ENCODE measurements at places on chromosomes 12 and 14. TPM values are rescaled to one million over a fixed set of nuclear protein-coding genes. Genes with fewer than 3 reads are reported as not detected.

DNA sequence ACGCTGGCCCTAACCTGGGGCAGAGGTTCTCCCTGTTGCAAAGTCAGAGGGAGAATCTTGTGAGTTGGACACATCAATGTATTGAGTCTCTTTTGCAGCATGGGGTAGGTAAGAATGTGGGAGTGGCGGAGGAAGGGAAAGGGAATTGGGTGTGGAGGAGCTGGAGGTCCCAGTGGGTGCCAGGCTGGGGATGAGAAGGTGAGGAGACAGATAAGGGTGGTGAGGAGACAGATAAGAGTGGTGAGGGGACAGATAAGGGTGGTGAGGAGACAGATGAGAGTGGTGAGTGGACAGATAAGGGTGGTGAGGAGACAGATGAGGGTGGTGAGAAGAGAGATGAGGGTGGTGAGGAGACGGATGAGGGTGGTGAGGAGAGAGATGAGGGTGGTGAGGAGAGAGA, 72.9 kb upstream of the SFSWAP start:
- DNase-seq = no peak

DNA sequence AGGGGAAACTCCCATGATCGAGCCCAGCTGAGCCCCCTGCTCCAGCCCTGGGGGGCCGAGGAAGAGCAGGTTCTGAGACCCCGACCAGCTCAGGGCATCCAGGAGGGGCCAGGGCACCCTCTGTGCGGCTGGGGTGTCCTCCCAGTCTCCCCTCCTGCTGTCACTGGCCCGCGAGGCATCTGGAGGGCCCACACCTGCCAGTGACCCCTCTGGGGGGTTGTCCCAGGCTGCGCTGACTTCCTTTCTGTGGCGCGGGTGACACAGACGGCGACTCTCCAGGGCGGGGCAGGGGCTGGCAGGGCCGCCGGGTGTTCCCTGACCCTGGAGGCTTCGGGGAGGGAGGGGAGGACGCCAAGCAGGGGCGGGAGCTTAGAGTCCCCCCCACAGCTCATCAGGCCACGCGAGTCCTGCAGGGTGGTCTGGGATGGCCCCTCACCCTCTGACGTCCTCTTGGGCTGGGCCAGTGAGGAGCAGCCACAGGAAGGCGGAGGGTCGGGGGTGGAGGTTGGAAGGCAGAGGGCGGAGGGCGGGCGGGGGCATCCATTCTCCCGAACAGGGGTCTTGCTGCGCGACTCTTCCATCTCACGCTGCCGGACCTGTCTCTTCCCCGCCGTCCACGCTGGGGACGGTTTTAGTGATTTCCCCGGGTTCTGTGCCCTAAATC, 38.6 kb upstream of the FBRSL1 start:
- no peak for DNase-seq

DNA sequence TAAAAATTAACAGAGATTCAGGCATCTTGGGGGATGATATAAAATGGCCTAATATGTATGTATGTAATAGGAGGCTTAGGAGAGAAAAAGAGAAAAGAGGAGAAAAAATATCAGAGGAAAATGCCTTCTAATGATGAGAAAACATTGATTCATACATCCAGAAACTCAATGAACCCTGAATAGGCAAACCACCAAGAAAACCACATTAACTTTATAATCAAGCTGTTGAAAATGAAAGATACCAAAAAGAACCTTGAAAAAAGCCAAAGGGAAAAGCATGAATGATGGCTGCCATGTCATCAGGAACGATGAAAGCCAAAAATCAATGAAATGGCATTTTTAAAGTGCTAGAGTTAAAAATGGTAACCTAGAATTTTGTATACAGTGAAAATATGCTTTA, 180.2 kb downstream of the EPS8 start:
- no peak for DNase-seq

DNA sequence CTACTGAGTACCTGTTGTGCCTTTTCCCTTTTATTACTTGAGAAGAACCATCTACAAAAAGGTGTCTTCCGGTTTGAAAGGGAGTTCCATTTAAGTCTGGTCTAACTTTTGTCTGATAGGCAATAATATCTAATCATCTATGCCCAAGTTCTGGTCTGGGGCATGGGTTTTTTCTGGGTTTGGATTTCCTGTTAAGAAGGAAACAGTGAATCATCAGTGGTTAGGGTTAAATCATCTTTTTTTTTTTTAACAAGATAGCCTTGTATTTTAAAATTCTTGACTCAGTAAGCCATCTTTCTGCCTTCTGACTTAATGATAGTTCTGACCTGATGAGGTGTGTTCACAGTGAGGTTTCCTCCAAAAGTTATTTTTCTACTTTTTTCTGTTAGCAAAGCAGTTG, 29.3 kb upstream of the CPNE8 start:
- DNase-seq = no peak

GRCh38 chr12:30462249-30462648, 233.4 kb downstream of the IPO8 start:
- no peak for DNase-seq

GRCh38 chr14:90805662-90806540, 10.3 kb downstream of the TTC7B start:
- DNase-seq = no peak

C1QL4 gene
- 0.27 TPM for total RNA-seq

RERG gene
- 8.1 TPM for total RNA-seq

- DNase-seq = no peak
Observed at GRCh38 chr12:72074065-72074464, 135.4 kb downstream of the TPH2 start.

DNA sequence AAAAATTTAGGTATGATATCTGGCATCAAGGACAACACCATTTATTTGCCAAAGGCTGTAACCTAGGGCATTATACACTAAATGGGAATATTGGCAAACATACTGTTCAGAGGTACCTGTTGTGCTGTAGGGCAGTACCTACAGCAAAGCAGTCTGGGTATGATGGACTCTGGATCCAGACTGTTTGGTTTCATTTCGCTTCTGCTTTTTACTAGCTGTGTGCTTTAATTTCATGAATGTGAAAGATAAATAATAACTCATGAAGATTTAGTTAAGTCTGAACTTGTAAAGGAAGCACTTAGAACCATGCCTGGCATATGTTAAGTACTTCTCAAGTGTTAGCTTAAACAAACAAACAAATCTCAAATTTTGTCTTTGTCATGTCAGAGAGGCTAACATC, 17.7 kb upstream of the SLC38A2 start:
- DNase-seq = no peak

DNA sequence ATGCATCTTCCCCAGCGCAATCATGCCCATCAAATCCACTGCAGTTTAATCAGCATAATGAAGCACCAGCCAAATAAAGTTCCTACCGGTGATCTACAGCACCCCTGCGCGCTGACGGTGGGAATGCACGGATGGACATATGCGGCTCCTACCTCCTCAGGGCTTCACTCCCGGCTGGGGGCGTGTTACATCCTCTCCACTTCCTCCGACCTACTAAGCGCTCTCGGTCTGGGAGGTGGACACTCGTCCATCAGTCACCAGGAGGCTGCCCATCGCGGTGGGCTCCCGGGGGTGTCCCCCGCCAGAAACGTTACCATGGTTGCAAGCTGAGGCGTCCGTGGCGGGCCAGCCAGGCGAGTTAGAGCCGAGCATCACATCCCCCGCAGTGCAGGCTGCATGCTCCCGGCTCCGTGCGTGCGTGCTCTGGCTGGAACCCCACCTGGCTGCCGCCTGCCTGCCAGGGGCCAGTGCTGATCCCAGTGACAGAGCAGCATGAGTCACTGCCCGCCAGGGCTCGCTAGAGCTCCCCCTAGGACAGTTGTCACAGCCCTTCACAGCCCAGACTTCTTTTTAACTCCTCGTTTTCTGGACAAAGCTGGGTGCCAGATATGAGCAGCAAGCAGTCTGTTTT, 73.0 kb downstream of the CIT start:
- DNase-seq = peak; percentile 83

DNA sequence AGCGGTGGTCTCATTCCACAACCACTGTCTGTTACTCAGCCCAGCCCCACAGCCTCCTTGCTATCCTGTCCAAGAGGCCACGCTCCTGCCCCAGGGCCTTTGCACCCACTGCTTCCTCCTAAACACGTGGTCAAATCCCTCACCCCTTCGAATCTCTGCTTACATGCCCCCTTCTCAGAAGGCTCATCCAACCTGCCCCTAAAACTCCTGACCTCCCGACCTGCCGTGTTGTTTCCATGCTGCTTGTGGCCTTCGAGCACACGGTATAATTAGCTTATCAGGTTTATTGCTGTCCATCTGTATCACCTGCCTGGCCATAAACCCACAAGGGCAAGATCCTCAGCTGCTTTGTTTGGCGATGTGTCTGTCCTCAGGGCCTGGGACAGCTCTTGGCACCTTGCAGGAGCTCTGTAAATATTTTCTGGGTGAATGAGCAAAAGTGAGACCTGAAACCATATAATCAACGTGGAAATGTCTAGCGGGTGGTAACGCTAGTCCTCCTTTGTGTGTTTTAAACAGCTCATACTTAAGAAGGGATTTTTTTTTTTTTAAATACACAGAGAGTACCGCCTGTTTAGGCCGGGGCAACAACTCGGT, 36.0 kb downstream of the SCARB1 start:
- DNase-seq = no peak

DNA sequence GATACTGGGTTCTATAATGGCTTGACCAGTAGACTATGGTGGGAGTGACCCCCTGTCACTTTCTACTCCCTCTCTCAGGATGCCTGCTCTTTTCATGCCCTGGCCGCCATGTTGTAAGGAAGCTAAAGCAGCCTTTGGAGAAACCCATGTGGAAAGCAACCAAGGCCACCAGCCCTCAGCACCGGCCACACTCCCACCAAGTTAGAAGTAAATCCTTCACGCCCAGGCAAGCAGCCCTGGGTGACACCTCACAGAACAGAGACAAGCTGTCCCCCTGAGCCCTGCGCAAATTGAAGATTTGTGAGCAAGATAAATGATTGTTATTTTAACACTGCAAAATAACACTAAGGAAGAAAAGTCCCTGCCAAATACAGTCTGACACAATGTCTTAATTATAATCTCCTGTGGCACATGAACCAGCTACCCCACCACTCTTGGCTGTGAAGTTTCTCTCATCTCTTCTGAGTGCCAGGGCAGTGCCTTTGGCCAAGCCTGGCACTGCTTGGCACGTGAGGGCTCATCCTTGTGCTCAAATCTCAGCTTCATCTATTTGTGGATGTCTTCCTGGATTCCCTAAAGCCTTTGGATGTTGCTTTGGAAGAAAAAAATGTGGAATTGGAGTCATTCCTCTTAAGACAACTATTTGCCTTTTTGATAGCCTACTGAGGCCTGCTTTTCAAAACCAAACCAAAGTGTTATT, 39.2 kb upstream of the PIWIL1 start:
- no peak for DNase-seq

- DNase-seq = peak; percentile 54
Observed at GRCh38 chr14:23173031-23173430, 10.4 kb downstream of the SLC7A8 start.

CD69 gene
- 0.93 TPM for total RNA-seq

DNA sequence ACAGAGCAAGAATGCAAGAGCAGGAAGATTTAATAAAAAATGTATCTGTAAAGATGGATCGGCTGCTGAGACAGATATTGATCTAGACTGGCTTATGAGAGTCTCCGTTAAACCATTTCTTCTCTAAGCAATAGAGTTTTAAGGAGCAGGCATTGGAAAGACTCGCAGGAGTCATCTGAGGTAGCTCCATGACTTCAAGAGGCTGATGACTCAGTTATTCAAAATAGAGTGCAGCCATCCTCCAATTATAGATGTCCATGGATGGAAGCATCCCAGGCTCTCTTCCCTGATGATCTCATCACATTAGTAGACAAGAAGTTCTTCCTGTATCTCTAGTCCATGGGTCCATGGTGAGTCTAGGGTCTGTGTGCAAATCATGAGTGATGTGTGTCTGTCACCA, 638.3 kb upstream of the TMEM132C start:
- DNase-seq = no peak

DNA sequence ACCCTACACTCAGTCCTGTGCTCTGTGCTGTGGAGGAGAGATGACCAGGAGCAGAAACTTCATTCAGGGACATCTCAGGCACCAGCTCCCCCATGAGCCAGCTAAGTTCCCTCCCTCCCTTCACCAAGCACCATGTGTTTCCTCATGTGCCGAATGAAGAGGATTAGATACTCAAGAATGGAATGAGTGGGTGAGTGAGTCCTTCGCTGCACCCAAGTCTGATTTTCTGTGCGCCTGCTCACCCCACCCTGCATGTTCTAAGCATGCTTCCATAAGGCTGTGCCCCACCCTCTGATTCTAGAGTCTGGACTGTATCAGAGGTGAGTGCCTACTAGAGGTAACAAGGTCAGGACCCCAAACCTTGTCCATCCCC, 12.1 kb downstream of the SERPINA5 start:
- no peak for DNase-seq

- no peak for DNase-seq
Observed at GRCh38 chr14:88599761-88600439, 37.1 kb downstream of the ZC3H14 start.

DNA sequence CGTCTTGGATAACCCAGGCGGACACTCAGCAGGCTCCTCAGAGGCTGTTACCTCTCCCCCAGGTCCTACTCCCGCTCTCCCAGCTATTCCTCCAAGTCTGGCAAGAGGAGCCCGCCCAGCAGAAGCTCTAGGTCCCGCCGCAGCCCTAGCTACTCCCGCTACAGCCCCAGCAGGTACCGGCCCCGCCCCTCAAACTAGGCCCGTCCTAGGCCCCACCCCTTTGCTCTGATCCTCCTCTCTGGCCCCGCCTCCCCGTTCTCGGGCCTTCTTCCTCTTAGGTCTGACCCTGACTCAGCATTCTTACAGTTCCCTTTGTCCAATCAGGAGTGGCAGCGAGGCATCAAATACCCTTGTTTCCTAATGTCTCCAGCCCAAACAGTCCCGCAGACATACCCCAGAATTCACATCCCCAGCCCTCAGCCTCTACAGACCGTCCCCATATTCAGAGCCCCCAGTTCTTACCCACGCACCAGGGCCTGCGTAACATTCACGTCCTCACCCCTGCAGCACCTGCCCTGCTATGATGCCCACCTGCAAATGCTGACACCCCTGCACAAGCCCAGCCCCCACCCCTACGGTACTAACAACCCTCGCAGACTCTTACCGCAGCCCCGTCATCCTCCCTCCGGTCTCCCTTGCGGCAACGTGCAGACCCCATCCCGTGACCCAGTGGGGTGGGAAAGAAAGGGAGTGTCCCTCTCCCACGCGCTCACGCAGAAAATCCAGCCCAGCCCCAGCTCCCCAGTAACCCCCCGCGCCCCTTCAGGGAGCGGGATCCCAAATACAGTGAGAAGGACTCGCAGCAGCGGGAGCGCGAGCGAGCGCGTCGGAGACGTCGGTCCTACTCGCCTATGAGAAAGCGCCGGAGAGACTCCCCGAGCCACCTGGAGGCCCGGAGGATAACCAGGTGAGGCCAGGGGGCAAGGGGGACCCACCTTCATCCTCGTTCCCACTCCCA, 25.0 kb upstream of the HSPB8 start:
- peak; percentile 35 for DNase-seq

RIMBP2 gene
- 2.0 TPM for total RNA-seq

- DNase-seq = peak; percentile 6
Observed at GRCh38 chr12:131345521-131346436, 365.1 kb upstream of the SFSWAP start.

- DNase-seq = no peak
Observed at GRCh38 chr14:75646762-75647161, 13.9 kb downstream of the ERG28 start.

DNA sequence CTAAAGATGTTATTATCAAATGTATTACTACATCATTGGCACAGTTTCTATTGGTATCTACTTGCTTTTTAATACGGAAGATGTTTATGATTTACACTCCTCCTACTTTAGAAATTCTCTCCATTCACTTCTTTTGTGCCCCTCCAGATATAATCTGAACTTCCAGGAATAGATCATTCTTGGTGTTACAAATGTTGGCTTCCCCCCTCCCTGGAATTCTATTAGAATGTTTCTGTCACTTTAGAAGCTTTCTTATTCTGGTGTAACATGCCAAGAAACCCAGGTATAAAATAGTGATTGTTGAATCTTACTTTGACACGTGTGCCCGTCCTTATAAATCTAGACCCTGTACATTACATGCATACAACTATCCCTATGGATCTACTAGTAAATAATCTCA, 1.2 kb upstream of the WDR20 start:
- no peak for DNase-seq

RILPL2 gene
- 1.2 TPM for total RNA-seq
